Ureter (tissue), 1 donor: ENCODE measurements at places on chromosomes 5 and 9. TPM values are rescaled to one million over a fixed set of nuclear protein-coding genes. Genes with fewer than 3 reads are reported as not detected.

GRCh38 chr5:1178529-1179382, 22.6 kb upstream of the SLC6A19 start:
- DNase-seq = no peak

FLT4 gene
- total RNA-seq = 12.1 TPM

SETD9 gene
- 8.7 TPM for total RNA-seq

ELAVL2 gene
- total RNA-seq = 0.29 TPM

DNA sequence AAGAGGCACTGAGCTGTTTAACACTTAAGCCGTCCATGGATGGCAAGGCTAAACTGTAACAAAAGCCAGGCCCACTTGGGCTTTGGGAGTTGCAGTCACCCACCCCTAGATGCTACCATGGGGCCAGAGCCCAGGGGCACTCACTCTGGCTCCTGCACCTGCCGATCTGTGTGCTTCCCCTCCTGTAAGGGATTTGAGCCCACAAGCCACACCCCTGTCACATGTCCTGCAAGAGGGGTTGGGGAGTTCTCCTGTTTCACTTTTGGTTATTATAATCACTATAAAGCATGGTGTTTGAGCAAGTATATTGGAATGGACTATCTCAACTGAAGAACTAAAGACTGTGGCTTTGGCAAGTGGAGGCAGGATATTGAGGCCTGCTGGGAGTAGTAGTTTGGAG, 14.0 kb upstream of the GPR151 start:
- DNase-seq = no peak

DNA sequence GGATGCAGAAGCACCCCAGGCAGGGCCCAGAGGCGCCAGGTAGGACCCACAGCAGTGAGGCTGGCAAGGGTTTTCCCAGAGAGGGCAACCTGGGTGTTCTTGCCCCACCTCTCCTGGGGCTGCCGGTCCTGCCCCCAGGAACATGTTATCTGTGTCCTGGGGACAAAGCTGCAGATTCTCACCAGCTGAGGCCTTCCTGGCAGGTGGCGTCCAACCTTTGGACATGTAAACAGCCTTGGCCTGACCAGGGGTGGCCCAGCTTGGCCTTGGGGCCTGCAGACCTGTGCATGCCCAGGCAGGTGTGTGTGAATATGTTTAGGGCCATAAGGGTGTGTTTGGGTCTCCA, 101.8 kb upstream of the LARP1 start:
- no peak for DNase-seq

DNA sequence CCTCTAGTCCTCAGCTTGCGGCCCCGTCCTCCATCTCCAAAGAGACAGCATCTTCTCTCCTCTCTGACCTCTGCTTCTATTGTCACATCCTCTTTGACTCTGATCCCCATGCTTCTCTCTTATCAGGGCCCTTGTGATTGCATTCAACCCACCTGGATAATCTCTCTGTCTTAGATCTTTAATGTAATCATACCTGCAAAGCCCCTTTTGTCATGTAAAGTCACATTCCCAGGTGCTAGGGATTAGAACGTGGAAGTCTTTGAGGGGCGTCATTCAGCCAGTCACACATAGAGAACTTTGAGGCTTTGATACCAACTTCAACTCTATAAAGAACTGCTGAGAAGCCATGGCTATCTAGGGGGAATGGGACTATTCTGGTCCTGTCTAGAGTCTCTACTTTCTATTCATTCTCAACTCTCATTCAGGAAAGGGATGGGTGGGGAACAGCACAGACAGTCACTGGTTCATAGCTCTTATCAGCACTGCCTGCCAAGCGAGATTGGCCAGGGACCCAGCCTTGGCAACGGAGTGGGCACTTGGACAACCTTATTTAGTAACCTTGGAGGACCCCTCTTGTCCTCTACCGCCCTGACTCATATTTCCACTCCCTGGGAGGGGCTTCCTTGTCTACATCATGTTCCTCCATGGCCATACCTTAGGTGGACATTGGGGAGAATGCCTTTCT, 29.0 kb downstream of the TAS2R1 start:
- no peak for DNase-seq
